Stimulated activated CD4-positive, alpha-beta T cell treated with anti-CD3 and anti-CD28 coated beads, Interleukin-1b, Interleukin-23, amount 100 ng/mL, for 4 hours (primary cell): ENCODE measurements at places on chromosomes 6 and 20.

- no peak for DNase-seq
Measured at GRCh38 chr6:111565326-111566221, 40.1 kb downstream of the TRAF3IP2 start.

GRCh38 chr20:17771206-17772004, 71.6 kb downstream of the BANF2 start:
- DNase-seq: no peak

GRCh38 chr6:25002326-25003091, 66.7 kb upstream of the RIPOR2 start:
- DNase-seq: no peak

GRCh38 chr20:23874747-23875146, 4.8 kb downstream of the CST5 start:
- DNase-seq: no peak

GRCh38 chr6:163756079-163756478, 341.6 kb downstream of the QKI start:
- no peak for DNase-seq

DNA sequence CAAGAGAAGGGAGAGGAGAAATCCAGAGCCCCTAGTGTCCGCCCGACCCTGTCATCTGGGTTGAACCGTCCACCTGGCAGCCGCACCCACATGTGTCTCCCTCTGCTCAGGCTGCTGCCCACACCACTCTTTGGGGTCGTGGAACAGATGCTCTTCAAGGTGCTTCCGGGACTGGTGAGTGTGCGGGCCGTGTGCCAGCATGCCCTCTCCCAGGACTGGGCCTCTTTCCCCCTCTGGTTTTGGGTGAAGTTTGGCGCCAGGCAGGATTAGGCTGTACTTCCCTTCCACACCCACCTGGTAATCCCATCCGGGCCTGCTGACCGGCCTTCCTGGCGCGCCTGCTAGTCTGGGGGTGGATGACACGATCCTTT, 7.9 kb downstream of the BPIFB3 start:
- DNase-seq: no peak

DNA sequence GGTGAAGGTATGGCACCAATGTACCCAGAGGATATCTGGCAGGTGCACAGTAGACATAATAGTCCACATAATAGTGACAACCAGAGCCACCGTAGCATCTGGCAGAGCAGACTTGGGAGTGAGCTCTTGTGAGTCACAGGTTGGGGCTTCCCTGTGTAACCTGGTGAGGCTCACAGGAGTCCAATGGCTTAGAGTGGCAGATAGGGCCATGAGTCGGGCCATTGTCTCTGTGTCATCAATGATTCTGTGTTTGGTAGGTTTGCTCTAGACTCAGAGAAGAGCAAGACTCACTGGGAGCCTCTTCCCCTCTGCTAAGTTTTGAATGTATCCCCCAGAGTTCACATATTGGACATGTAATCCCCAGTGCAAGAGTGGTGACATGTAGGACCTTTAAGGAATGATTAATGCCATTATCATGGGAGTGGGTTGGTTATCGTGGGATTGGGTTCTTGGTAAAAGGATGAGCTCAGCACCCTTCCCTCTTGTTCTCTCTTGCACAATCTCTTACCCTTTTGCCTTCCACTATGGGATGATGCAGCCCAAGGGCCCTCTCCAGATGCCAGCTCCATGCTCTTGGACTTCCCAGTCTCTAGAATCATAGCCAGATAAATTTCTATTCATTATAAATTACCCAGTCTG, 22.6 kb upstream of the SIRPA start:
- no peak for DNase-seq

DNA sequence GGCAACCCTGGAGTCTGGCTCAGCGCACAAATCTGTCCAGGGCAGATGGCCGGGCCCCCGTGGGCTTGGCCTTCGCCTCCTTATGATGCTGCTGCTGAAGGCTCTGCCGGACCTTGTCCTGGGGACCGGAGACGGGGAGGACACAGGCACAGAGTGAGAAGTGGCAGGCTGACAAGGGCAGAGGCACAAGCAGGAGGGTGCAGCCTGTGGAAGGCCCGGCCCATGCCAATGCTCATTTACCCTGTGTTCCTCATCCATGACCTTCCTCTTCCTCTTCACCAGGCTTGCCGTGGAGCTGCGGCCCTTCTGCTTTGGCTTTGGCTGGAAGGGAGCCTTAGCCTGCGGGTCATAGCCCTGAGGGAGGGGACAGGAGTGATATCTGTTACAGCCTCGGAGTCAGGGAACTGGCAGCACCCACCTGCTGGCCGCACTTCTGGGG, 2.4 kb downstream of the B3GALT4 start:
- no peak for DNase-seq

- DNase-seq: no peak
Measured at GRCh38 chr6:165223736-165224135, 85.7 kb downstream of the C6orf118 start.

GRCh38 chr6:24621626-24622289, 24.2 kb downstream of the KIAA0319 start:
- no peak for DNase-seq

GRCh38 chr6:167898673-167899311, 72.1 kb downstream of the AFDN start:
- DNase-seq: no peak
